ENCODE measurements at places on chromosomes 13 and 19. TPM values are rescaled to one million over a fixed set of nuclear protein-coding genes. Genes with fewer than 3 reads are reported as not detected.

Gene PSG11
- polyA plus RNA-seq, result not detected

Gene ZNF728
- polyA plus RNA-seq, result not detected

GRCh38 chr19:11658970-11659369, 61.7 kb downstream of the ZNF627 start:
- no peaks in the 10 kb centered on the region for H3K4me1 ChIP-seq
- H3K4me3 ChIP-seq, result no peak overlapping the region
- no peaks in the 10 kb centered on the region for H3K36me3 ChIP-seq
- DNase-seq, result no peak

Gene TMEM145
- 0.47 TPM for polyA plus RNA-seq

GRCh38 chr13:98598043-98598442, 21.1 kb upstream of the STK24 start:
- H3K27ac ChIP-seq, result no peak overlapping the region
- H3K27me3 ChIP-seq, result no peaks in the 10 kb centered on the region
- peak; percentile 25 for DNase-seq

GRCh38 chr13:41547251-41548000, 90.1 kb downstream of the RGCC start:
- no peaks in the 10 kb centered on the region for H3K27me3 ChIP-seq
- no peaks in the 10 kb centered on the region for H3K36me3 ChIP-seq
- no peak overlapping the region for H3K4me3 ChIP-seq
- H3K27ac ChIP-seq, result no peak overlapping the region
